PC-3 (cell line): ENCODE measurements at places on chromosomes 6 and 20.

- DNase-seq, result no peak
Measured at GRCh38 chr6:110472739-110473138, 3.7 kb downstream of the SLC22A16 start.

- DNase-seq, result no peak
Measured at GRCh38 chr6:90765895-90766294, 179.0 kb upstream of the MAP3K7 start.

DNA sequence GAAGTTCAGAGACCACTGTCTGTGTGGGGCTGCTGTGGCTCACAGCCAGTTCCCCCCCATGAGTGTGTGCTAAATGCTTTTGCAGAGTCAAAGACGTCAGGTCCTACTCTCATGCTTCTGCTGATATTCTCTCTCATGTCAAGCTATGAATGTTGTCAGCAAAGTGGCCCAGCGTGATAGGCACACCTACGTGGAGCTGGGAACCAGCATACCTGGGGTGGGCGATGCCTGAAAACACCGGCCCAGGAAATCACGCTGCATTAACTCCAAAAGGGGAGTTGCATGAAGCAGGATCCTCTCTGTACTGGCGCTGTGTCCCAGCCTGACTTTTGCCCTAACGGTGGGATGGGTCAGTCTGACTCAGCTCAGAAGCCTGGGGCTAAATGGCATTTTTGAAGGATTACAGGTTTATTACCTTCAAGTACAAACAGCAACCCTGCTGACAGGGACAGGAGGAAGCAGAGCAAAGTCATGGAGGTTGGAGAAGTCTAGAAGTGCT, 9.0 kb upstream of the MRPS10 start:
- peak; percentile 100 for DNase-seq

GRCh38 chr6:7820288-7820835, 90.2 kb downstream of the TXNDC5 start:
- no peak for DNase-seq

- DNase-seq, result peak; percentile 35
Measured at GRCh38 chr20:54140067-54140466, 33.7 kb downstream of the CYP24A1 start.

DNA sequence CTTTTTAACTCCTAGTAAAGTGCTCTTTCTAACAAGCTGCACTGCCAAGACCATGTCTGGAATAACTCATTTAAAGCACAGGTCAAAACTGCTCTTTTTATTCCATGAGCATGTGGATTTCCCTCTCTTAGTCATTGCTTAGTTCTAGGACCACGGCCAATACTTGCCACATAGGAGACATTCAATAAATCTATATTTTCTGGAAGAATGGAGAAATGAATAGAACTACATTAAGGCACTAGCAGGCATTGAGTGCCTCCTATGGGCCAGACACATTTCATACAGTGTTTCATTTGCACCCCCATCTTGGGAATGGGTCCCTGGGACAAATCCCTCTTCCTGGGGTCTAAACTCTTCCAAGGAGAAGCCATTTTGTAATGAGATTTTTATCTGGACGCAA, 552.8 kb upstream of the CITED2 start:
- DNase-seq, result peak; percentile 20

GRCh38 chr6:44172731-44173500, 14.3 kb downstream of the CAPN11 start:
- DNase-seq, result peak; percentile 89

DNA sequence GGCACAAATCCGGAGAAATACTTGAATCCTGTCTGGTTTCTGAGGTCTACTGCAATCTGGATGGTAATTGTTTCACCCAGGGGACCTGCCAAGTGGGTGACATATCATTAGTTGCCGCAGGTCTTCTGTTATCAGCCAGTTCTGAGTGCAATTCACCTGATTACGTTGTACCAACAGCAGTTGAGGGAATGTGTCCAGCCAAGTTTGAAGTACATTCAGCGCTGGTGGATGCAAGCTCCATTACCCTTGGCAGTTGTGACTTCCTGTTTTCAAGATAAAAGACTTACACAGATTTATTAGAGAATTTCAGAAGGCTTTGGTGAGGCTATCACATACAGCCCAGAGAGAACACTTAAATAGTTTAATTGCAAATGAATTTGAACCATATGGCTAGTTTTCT, 42.8 kb downstream of the FNDC1 start:
- no peak for DNase-seq

DNA sequence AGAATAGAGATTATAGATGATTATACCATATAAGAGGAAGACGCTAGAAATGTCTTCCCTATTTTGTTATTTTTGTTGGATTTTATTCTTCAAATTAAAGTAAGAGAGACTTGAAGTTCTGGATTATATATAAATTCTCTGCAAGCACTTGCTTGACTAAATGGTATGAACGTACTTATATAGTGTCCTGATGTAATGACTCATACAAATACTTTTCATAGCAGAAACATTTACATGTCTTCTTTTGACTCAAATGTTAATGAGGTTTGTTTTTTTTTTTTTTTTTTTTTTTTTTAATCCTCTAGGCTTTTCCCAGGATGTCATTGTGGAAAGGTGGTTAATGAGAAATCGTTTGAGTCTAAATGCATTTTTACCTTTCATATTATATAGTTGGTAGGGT, 55.0 kb downstream of the PDE7B start:
- DNase-seq, result peak; percentile 20

DNA sequence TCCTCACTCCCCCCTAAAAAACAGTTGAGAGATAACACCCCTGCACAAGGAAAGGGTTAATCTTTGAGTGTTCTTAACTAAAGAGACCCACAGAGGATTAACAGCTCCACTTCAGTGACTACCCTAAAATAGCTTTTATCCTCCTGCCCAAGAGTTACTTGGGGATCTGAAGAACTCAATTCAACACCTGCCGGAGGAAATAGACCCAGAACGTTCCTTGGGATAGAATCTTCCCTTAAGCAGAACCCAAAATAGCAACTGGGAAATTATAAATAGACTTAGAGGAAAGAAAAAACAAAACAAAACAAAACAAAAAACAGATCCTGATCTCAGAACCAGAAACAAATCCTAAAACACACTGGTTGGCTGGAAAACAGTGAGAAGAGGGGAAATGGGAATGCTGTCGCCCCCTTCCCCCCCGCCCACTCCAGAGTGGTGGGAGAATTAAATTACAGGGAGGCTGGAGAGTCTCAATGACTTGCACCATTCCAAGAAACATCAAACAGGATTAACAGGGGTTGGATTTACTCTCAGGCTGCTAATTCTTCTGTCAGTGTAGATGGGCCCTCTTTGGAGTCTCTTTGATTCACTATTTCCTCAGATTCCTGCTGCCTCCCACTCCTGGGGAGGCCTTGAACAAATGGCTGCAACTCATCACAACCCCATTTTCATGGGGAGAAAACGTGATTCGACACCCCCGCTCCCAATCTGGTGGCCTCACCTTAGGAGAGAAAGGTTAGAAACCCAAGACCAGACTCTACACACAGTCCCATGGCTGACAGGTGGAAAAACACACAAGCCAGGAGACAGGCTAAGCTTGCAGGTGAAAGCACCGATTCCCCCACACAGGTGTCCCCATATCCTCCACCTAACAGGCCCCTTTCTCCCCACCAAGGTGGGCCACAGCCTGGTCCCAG, 1.4 kb downstream of the PLAGL2 start:
- DNase-seq, result no peak

- no peak for DNase-seq
Measured at GRCh38 chr20:22801528-22801927, 217.2 kb upstream of the FOXA2 start.

- no peak for DNase-seq
Measured at GRCh38 chr6:41699063-41699462, 36.3 kb downstream of the TFEB start.

- DNase-seq, result peak; percentile 34
Measured at GRCh38 chr6:10434235-10434634, 19.4 kb upstream of the TFAP2A start.

DNA sequence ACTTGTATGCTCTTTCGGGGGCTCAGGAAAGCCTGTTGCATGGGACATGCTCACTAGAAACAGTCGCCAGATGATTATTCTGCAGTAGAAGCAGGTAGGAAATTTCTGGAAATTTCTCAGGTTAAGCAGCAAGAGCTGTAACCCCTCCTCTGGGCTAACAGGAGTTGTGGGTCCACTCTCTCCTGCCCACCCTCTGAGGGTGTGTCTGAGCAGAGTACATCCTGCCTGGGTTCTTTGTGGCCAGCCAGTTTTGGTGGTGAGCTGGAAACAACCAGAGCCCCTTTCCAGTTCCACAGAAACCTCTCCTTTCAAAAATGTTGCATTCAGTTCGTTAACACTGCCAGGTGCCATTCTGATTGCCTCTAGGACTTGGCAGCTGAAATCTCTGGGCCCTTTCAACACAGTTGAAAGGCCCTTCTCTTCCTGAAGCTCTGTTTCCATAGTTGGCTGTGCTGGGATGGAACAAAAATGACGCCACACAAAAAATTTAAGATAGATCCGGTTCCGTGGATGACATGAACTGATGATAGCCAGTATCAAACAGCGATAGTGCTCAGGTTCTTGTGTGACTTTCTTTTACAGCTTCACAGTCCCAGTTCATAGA, 38.5 kb downstream of the PLCG1 start:
- no peak for DNase-seq
